Stimulated activated CD8-positive, alpha-beta memory T cell treated with anti-CD3 and anti-CD28 coated beads, Interleukin-15, amount 100 ng/mL, for 1 hour (primary cell): ENCODE measurements at places on chromosomes 12 and 14.

DNA sequence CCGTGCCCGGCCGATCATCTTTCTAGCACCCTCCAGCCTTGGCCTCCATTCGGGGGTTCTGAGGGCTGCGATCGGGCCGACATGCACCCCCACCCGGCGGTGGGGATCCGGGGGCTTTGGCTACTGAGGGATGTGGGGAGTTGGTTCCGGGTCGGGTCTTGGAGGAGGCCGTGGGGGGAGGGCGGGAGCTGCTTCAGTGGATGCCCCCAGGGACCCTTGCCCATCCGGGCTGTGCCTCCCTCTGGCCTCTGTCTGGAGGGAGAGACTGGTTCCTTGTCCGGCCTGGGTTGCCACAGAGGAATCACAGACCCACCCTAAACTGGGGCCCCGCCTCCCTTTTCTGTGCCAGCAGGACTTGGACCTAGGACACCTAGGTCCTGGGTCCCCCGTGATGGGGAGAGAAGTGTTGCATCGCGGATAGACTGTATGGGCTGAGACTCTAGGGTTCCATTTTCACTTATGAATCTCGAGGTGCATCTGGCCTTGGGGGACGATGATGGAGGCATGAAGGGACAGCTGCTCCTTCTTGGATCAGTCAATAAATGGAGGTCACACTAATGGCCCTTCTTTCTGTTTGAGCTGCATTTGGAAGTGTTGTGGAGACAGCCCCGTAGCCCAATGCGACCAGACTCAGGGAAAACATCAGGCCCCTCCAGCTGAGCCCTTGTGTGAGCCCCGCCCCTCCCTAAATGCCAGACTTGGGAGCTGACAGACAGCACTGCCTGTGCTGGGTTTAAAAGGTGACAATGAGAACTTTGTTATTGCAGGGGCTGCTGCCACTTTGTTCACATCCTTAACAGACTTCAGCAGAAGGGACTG lies 577 bp downstream of the DTX3 start:
- no peak for DNase-seq

DNA sequence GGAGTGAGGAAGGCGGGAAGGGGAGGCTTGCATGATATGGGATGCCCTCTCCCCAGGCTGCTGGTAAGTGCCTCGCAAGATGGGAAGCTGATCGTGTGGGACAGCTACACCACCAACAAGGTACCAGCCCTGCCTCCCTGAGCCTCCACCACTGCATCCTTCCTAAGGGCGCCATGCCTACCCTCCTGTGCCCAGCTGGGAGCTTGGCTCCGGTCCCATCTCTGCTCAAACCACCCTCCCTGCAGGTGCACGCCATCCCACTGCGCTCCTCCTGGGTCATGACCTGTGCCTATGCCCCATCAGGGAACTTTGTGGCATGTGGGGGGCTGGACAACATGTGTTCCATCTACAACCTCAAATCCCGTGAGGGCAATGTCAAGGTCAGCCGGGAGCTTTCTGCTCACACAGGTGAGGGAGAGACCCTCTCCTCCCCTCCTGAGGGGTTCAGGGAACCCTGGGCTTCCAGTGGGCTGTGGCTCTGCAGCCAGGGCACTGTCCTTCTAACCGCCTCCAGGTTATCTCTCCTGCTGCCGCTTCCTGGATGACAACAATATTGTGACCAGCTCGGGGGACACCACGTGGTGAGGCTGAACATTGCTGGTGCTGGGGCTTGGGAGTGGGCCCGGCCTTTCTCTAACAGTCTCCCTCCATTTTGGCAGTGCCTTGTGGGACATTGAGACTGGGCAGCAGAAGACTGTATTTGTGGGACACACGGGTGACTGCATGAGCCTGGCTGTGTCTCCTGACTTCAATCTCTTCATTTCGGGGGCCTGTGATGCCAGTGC lies 2.6 kb downstream of the GNB3 start:
- no peak for DNase-seq

DNA sequence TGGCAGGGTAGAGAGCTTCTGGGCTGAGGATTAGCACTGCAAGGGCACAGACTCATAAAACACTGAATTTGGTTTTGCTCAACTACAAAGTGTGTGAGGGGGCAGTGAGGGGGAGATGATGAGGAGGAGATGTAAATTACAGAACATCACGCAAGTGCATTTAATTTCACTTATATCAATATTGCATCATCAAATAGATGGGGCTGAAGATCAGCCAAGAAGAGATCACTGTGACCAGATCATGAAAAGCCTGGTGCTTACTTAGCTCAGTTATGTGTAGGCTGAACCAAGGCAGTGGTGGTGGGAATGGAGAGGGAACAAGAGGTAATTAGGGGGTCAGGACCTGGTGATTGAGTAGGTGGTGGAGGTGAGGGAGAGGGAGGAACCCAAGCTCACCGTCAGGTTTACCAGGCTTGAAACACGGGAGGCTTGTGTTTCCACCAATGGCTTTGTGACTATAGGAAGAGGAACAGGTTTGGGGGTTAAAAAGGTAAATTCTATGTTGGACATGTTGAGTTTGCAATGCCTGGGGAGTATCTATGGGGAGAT lies 11.3 kb downstream of the FOS start:
- DNase-seq = no peak

DNA sequence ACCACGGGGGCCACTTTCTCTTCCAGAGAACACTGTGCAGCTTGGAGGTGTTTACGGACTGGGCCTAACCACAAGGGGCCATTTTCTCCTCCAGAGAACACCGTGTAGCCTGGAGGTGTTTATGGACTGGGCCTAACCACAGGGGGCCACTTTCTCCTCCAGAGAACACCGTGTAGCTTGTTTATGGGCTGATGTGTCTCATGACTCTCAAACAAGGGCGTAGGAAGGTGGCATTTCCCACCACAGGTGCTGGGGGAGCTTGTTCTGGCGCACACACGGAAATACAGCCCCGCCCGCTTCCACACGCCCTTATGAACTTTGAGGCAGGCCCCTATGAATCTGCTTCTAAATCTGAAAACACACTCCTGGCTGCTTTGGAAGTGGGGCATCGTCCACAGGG lies 174.6 kb upstream of the SFSWAP start:
- DNase-seq = no peak

- no peak for DNase-seq
Measured at GRCh38 chr12:30134229-30134628, 350.5 kb upstream of the TMTC1 start.

DNA sequence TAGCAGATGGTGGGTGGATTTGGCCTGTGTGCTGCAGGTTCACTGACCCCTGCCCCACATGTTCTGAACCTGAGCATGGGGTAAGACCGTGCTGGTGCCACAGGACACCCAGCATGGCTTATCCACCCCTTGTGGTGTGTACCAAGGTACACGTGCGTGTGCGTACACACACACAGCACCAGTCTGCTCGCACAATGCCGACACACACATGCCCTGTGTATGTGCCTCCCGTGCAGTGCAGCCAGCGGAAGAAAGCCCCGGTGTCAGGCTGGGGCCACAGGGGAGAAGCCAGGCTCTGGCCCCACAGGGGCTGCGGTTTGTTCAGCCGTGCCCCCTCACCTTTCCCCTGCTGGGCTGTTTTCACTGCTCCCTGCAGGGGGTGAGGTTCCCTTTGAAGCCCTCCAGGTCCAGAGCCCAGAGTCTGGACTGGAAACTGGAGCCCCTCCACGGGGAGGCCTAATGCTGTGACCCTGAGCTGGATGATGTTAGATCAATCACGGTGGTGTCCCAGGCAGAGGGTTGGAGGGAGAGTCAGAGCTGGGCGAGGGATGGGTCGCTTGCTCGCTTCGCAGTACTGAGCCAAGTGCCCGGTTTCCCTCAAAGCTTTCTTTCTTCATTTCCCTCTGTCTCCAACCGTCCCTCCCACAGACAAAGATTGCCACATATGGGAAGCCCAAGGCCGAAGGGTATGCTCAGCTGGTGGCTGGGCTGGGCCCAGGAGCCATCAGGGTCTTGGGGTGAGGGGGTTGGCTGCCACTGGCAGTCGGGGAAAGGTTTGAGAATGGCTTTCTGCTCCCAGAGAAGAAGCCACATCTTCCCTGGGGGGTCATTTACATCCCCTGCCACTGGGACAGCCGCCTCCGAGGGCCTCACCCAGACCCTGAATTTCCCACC lies 6.2 kb downstream of the DTX1 start:
- DNase-seq = no peak

DNA sequence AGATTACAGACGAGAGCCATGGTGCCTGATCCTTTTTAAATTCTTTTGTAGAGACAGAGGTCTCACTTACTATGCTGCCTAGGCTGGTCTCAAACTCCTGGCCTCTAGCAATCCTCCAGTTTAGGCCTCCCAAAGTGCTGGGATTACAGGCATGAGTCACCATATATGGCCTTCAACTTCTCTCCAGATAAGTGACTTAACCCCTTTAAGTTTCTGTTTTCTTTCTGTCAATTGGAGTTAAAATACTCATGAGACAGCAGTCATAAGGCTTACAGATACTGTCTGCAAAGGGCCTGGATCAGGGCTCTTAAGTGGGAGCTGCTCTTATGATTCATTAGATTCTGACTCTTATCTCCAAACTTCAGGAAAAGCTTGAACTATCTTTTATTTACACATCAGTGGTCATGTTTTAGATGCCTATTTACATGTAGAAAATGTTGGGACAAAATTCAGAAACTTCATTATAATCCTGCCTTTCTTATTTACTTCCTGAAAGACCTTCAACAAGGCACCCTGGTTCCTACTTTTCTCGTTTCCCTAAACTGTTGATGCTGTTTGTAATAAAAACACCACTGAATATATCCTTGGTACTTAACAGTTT lies 271.5 kb upstream of the TBX3 start:
- no peak for DNase-seq

- no peak for DNase-seq
Measured at GRCh38 chr12:122981036-122981471, 573 bp downstream of the ARL6IP4 start.

DNA sequence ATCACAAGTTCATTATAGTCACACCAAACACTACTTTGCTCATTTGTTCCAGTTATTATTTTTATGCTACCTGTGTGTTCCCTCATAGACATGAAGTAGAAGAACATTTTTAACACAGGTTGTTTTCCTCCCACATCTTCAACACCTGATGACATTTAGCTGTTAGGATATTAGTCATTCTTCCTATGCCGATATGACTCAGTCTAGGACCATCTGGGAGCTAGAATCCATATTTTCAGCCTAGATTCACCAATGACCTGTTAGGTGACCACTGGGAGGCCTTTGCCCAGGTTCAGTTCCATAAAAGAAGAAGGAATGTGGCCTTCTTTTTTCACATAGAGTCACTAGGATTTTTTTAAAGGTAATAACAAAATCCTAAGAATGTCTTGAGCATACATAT lies 222.8 kb downstream of the C12orf42 start:
- DNase-seq = no peak

DNA sequence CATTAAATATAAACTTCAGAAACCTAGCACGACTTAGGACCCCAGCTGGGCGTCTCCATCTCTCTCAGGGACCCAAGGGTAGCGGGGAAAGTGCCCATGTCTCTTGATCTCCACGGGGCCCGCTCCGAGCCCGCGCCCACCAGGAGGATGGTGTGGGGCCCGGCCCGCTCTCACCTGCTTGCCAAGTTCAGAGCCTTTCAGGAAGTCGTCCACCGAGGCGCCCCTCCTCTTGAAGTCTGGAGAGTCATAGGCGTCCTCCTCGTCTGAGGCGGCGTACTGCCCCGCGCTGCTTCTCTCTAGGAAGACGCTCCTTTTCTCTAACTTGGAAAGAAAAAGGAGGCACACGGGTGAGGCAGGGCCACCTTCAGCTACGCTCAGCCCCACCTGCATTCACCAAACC lies 96.9 kb downstream of the PIWIL1 start:
- no peak for DNase-seq

GRCh38 chr12:9702255-9702654 lies 30.6 kb downstream of the CLECL1 start:
- DNase-seq = no peak

GRCh38 chr12:27549236-27549800 lies 25.3 kb downstream of the PPFIBP1 start:
- no peak for DNase-seq
